HepG2 (cell line): ENCODE measurements at places on chromosomes 4 and X. TPM values are rescaled to one million over a fixed set of nuclear protein-coding genes. Genes with fewer than 3 reads are reported as not detected.

SPATA4 gene
- total RNA-seq, result not detected in 2 replicates

FANCB gene
- 5.8 and 9.2 TPM in 2 replicates for total RNA-seq

SYNPO2 gene
- 0.04 TPM in 1 of 2 replicates, not detected in the other for total RNA-seq

DOK7 gene
- total RNA-seq, result 0.07 TPM in 1 of 2 replicates, not detected in the other

MAGEA2 gene
- 0.15 and 0.35 TPM in 2 replicates for total RNA-seq

TRIM61 gene
- total RNA-seq, result not detected in 2 replicates

CCNB3 gene
- 0.04 and 0.11 TPM in 2 replicates for total RNA-seq

BTC gene
- total RNA-seq, result not detected in 2 replicates

TREX2 gene
- 0.18 TPM in 1 of 2 replicates, not detected in the other for total RNA-seq

STAP1 gene
- total RNA-seq, result not detected in 2 replicates

POU3F4 gene
- total RNA-seq, result not detected in 2 replicates

CTAG2 gene
- not detected in 2 replicates for total RNA-seq

SPOCK3 gene
- total RNA-seq, result not detected in 2 replicates

G3BP2 gene
- total RNA-seq, result 179 and 316 TPM in 2 replicates

PF4V1 gene
- not detected in 2 replicates for total RNA-seq

TSPAN5 gene
- 0.18 and 0.20 TPM in 2 replicates for total RNA-seq

IL2 gene
- total RNA-seq, result not detected in 2 replicates

F9 gene
- not detected in 2 replicates for total RNA-seq

AKAP4 gene
- not detected in 2 replicates for total RNA-seq

IGSF1 gene
- 24.8 and 58.7 TPM in 2 replicates for total RNA-seq

PRR32 gene
- total RNA-seq, result not detected in 2 replicates
